ENCODE measurements at places on chromosomes 2 and 18.

- DNase-seq = peak; percentile 9
Observed at GRCh38 chr2:223674998-223675609, 72.9 kb upstream of the SCG2 start.

GRCh38 chr2:150526827-150527226 lies 39.4 kb upstream of the RND3 start:
- DNase-seq = peak; percentile 57

DNA sequence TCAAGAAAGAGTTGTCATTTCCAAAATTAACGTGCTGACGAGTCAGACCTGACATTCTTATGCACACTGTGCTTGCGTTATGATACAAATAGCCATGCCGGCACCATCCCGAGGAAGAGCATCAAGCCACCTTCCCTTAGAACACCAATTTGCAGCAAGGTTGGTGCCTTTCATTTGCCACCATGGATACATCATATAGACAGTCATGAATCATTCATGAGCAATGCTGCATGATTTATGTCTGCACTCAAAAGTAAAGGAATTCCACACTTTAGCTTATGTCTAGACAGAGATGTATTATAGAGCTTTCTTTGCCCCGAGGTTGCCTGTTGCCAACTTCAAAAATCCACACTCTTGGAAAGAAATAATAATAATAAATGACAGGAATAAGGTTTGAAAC lies 166.9 kb downstream of the VWC2L start:
- no peak for DNase-seq

- no peak for DNase-seq
Observed at GRCh38 chr2:111940333-111941196, 42.2 kb downstream of the MERTK start.

DNA sequence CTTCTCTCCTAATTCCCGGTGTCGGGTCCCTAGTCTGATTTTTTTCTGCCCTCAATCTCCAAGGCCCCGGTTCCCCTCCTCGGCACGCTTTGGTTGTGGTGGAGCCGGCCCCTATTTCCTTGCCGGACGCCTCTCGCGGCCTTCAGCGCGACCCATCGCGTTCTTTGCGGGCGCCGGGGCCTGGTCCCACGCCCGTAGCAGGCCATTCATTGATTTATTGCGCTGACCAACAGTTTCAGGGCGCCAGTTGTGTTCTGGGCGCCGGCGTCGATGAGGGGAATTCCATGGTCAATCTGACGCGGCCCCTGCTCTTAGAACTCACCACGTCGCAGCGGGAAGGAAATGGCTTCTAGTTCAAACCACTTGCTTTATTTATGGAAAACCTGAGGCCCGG lies 396 bp downstream of the CNOT9 start:
- DNase-seq = peak; percentile 71

- no peak for DNase-seq
Observed at GRCh38 chr2:39304200-39304599, 60.4 kb upstream of the CDKL4 start.

DNA sequence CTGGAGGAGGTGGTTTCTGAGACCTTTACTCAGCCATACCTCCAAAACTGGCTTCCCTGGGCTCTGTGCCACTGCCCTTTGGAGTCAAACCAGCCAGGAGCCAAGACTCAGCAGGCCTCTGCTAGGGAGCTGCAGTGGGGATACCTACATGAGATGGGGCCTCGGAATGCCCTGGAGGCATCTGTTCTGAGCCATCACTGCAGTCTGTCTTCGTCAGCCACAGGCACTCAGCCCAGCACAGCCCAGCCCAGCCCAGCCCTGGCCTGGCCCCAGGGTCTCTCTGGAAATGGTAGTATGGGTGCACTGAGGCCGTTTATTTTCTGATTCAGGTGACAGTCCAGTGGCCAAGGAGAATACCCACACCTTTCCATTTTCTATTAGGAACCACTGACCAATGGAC lies 209.8 kb downstream of the CELF4 start:
- no peak for DNase-seq

- peak; percentile 99 for DNase-seq
Observed at GRCh38 chr2:216412022-216412999, at the start of gene SMARCAL1. Gene SMARCAL1, plus strand, starts transcription at chr2:216412484. Its CDS starts 2,221 bp downstream, at chr2:216414705.

DNA sequence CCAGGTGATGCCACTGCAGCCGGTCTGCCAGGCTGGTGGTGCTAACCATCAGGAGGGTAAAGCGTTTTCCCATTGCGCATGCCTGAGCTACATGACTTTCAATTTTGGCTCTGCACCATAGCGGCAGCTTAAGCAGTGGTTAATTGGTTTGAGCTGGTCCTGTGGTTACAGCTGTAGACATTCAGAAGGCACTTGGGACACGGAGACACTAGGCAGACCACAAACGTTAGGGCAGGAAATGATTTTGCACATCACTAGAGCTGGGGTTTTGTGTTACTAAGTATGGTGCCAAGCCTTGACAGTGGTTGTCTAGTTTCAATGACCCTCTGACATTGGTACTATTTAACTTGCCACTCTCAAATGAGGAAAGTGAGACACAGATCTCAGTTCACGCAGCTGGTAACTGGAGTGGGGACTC lies 28.9 kb upstream of the CNOT11 start:
- DNase-seq = peak; percentile 14

DNA sequence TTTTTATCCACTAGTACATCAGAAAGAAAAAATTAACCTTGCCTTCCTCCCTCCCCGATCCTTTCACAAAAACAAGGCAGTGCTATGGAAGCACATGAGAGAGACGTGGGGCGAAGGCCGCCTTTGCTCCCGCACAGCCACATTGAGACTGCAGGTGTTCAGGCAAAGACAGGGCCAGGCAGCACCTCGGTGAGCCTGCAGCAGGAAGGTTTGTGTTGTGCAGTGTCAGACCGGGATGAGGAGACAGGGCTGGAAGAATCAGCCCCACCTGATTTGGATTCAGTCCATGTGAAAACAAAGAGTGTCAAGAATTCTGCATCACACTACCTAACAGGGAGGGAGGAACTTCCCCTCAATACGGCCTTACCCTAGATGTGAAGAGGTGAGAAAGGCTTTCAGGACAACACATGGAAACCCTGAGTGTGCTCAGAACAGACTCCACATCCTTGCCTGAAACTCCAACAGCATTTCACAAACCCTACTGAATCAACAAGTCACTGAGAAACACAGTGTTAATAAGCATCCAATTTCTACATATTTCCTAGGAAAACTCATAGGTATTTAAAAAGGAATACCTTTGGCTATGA lies 59.6 kb downstream of the HDAC4 start:
- DNase-seq = no peak

GRCh38 chr18:26429535-26430226 lies 118.7 kb downstream of the KCTD1 start:
- no peak for DNase-seq

DNA sequence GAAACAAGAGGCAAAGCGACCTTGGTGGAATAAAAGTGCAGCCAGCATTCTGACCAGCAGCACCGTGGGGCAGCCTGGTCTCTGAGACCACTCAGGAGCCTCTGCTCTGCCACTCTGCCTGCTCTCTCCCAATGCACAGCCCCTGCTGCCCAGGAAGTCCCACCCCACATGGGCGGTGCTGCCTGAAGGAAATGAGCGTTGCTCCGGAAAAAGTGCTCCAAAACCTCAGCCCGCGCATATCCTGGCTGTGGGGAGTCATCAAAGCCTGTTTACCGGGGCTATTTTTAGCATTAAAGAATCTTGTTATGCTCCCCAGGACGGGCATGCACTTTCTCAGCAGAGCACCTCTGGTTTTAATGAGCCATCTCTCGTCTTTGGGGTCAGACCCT lies 54.5 kb downstream of the EPAS1 start:
- DNase-seq = no peak

DNA sequence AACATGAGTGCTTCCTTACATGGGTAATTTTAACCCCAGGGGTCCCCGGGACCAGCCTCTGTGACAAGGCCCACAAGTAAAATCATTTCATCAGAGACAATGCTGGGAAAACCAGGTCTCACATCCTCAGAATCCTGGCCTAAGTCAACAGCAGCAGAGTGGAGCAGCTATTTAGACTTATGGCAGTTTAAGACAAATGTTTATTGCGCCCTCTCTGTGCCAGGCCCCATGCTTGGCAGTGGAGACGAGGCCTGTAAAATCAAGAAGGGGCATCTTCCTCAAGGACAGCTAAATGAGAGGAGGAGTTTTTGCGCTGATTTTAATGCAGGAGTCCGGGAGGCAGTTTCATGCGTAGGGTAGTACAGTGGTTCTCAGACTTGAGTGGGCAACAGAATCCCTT lies 56.0 kb upstream of the ACAA2 start:
- DNase-seq = no peak

DNA sequence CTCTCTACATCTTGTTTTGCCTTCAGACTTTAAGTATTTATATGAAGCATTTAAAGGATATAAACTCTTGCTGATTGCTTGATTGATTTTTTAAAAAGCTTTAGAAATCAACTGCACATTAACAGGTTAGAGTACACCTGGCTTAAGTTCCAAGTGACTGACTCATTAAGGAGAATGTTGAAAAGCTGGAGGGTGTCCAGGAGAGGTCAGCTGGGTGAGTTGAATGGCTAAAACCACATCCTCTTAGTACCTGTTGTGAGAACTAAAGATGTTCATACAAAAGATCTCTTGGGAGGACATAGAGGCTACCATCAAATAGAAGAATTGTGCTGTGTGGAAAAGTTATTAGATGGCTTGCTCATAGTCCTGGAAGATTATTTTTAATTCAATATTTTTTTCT lies 206.8 kb downstream of the TXNL1 start:
- DNase-seq = no peak

- DNase-seq = no peak
Observed at GRCh38 chr2:220065581-220065980, 438.2 kb downstream of the SLC4A3 start.

DNA sequence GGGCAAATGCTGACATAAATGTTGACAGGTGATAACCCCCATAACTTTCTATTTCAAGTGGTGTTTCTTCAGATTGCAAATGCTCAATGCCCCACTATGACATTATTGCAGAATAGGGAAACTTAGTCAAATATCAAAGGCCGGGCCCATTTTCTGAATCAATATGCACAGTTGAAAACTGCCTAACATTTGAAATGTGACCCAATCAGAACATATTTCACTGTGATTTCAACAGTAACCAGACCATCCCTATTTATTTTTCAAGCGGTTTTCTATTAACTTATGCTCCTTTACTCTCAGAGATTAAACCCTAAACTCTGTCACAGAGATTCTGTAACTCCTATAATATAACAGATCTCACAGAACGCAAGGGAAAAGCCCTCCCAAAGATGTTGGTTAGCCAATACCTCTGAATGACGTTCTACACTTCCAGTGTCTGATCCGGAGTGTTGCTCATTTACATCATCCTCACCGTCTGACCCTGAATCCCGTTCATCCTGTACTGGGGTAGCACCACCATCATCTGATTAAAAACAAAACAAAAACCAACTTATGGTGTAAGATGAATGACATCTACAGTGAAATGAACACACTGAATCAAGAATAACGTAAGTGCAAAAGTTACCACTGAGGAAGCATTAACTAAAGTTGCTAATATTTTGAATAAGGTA lies 2.9 kb downstream of the IWS1 start:
- no peak for DNase-seq

DNA sequence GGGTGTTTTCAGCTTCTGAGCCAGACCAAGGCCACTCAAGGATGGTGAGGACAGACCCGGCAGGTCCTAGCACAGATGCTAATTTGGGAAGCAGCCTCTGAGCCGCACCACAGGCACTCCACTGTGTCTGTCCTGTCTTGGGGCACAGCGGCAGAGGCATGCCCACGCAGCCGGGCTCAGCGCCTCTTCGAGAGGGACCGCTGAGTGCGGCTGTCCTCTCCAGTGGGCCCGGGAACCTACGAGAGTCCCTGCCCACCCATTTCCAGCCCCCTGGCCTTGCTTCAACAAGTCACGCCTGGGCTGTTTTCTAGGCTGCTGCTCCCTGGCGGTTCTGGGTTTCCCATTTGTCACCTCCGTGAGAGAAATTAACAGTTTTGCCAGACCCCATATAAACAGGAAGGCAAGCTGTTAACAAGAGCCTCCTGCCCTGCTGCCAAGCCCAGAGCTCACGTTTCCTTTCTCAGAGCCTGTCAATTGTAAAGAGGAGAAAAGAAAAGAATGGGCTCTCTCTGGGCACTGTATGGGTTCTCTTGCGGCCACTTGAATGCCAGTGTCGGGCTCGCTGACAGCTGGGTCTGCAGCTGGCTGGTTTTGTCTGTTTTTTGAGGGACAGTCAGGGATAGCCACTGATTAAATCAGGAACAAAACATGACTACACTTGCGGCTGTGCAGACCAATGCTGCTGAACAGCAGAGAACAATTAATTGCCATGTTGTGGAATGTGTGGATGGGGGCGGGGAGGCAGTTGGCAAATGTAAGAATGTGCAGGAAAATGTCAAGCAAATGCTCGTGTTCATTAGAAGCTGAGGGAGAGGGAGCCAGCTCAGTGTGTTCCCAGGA lies 30.6 kb downstream of the TMEM17 start:
- peak; percentile 33 for DNase-seq

GRCh38 chr18:78865056-78865598 lies 114.5 kb upstream of the SALL3 start:
- DNase-seq = no peak

- no peak for DNase-seq
Observed at GRCh38 chr2:121649149-121649595, at the start of gene CLASP1. Gene CLASP1, minus strand, starts transcription at chr2:121649462. Its CDS starts 43,567 bp downstream, at chr2:121605895.

- DNase-seq = no peak
Observed at GRCh38 chr2:67514515-67514914, 117.4 kb downstream of the ETAA1 start.

DNA sequence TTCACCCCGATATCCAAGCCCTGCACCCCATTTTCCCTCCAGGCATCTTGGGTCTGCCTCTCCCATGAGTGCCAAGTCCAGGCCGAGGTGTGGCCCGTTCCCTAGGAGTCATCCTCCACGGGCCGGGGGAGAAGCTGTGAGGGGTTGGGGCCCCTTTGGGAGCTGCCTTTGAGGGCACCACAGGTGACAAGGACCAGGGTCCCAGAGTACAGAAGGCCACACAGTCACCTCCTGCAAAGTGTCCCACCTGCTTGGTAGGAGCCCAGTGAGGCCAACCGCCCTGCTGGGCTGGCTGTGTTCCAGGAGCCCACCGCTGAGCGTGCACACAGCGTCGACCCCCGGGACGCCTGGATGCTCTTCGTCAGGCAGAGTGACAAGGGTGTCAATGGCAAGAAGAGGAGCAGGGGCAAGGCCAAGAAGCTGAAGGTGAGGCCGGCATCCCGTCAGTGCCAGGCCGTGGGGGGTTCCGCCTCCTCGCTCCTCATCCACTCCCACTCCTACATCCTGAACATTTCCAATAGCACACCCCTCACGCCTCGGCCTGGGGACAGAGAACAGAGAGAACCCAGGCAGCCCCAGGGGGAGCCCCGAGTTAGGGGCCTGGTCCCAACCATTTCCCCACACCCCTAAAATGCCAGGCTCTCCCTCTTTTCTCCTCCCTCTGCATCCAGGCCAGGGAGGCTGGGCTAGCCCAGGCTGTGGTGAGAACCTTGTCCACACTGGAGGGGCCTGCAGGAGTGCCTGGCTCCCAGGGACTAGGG lies 2.7 kb downstream of the ERFE start:
- DNase-seq = no peak

- DNase-seq = peak; percentile 46
Observed at GRCh38 chr2:35443087-35443486, 912.5 kb upstream of the CRIM1 start.

GRCh38 chr2:137947728-137948336 lies 16.4 kb upstream of the HNMT start:
- peak; percentile 87 for DNase-seq

Data from suppressor macrophage (primary cell).